T47D (cell line): ENCODE measurements at places on chromosomes 7 and 10.
A peak's percentile ranks its signal among the peaks of the same experiment; 100 is the strongest.

GRCh38 chr7:836429-836828 lies 4.2 kb downstream of the SUN1 start:
- no peak for DNase-seq

DNA sequence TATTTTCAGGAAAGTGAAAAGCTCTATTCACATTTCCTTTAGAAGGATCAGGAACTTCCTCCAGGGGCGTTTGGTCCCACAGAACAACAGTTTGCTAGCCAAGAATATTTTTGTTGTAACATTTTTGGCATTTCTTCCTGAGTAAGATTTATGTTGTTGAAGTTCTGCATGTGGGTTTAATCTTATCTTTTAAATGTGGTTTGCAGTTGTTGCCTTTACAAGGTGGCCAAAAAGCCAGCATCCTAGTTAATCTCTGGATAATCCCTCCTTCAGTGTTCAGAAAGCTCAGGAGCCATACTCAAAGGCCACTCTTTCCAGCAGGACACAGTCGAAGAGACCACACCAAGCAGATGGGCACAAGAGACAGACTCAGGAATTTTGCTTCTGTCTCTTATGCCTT lies 30.0 kb downstream of the SLC26A4 start:
- no peak for DNase-seq

DNA sequence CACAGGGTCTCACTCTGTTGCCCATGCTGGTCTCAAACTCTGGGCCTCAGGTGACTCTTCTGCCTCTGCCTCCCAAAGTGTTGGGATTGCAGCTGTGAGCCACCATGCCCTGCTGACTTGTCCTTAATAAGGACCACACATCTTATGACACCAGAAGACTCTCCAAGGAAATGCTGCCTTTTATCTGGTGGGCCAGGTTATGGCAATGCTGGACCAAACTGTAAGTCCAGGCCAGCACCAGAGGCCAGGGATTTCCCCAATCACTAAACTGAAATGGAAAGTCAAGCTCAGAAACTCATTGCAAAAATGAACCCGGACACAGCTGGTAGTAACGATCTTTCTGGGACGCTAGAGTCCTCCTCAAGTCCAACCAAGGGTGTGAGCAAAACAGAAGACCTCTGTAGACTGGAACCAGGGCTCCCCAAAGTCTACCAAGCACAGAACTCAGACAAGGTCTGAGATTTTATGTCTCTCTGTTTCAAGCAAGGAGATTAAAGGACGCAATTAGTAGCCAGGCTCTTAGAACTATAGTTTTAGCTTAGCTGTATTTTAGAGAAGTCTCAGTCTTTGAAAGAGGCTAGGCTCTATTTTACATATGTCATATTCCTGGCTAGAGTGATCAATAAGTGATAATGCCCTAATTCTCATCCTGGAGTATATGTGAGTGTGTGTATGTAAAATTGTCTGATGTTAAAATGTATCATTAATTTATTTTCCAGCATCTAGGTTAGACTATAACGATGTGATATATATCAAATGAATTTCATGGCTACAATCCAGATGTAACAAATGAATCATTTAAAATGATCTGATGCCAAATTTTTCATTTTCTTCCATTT lies 74.0 kb upstream of the ITGB1 start:
- no peak for DNase-seq

- DNase-seq: no peak
Observed at GRCh38 chr7:30470163-30470770, 8.3 kb downstream of the NOD1 start.

DNA sequence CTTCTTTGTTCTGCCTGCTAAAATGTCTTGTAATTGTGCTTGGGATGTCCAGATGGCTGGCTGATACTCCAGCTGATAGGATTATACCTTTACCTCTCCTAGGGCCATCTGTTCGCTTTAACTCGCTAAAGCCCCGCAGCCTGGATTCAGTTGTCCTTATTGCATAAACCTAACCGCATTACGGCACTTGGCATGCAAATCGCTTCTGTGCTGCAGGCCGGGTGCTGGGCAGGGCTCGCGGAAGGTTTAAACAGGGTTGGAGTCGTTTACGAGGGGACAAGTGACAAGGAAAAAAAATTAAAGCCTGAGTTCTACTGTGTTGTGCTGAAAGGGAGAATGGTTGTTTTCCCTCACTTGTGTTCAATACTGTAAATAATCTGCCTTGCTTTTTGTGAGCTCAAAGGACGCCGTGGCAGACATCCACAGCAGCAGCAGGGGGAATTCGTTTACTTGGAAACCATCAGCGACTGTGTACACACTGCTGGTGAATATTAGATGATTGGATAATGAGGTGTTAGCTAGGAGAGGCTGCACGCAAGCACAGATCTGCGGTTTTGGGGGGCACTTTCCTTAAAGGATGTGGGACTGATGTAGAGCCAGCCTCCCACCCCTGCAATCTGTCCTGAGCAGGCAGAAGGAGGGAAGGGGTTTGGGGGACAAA lies 93.0 kb downstream of the EBF3 start:
- DNase-seq: no peak

DNA sequence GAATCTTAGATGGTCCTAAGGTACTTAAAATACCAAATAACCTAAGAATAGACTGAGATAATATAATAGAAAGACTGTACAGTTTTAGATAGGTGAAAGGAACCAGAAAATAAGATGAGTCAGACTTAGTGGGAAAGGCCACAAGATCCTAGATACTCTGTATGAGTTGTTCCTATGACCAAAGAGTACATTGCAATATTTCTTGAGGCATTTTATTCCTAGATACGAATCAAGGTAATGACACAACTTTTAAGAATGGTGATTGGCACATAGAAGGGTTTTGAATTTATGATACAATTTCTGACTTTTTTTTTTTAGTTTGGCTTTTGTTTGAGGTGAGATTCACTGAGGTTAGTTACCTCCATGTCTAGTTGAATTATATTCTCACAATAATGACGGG lies 30.2 kb downstream of the MGAM start:
- DNase-seq: no peak

DNA sequence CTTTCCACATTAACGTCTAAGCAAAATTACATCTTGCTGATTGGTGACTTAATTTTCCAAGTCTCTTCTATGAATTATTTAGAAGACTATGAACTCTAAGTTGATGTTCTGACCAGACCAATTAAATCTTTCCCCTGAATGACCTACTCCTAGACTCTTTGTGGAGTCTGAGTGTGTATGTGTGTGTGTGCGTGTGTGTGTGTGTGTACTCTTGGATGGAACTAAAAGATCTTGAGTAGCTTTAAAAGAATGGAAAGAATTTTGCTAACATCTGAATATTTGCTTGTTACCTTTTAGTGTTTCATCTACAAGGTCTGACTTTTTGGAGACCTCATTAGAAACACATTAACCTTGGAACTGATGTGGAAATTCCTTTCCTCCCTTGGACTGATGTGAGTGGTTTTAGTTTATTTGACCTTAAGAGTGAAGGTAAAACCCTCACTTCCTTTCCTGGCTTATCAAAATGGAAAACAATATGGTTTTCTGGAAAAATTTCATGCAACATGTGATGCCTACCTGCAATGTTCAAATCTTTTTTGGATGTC lies 257.1 kb downstream of the GATA3 start:
- DNase-seq: no peak

- peak; percentile 15 for DNase-seq
Observed at GRCh38 chr10:92965314-92965713, 95.3 kb upstream of the CYP26C1 start.

DNA sequence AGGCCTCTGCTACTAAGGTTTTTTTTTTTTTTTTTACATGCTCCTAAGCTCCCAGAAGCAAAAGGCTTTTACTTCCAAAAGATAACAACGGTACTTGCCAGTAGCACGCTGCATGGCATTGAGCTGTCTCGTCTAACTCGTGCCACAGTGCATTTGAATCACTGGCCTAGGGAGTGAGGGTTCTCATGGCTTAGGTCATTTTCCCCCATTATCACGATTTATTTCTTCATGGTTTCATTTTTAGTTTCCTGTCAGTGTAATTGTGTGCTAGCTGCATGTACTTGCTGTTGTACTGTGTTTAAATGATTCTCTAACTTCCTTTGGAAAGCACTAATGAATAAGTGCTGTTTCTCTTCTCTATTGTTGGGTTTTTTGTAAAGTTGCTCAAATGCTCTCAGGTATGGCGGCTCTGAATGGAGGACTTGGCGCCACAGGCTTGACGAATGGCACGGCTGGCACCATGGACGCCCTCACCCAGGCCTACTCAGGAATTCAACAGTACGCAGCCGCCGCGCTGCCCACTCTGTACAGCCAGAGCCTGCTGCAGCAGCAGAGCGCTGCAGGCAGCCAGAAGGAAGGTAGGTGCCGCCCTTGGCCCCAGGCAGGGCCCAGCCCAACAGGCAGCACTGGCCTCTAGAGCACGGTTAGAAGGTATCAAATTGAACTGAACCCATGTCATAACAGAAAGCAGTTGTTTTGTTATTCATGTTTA lies 290.5 kb downstream of the USP6NL start:
- DNase-seq: no peak

DNA sequence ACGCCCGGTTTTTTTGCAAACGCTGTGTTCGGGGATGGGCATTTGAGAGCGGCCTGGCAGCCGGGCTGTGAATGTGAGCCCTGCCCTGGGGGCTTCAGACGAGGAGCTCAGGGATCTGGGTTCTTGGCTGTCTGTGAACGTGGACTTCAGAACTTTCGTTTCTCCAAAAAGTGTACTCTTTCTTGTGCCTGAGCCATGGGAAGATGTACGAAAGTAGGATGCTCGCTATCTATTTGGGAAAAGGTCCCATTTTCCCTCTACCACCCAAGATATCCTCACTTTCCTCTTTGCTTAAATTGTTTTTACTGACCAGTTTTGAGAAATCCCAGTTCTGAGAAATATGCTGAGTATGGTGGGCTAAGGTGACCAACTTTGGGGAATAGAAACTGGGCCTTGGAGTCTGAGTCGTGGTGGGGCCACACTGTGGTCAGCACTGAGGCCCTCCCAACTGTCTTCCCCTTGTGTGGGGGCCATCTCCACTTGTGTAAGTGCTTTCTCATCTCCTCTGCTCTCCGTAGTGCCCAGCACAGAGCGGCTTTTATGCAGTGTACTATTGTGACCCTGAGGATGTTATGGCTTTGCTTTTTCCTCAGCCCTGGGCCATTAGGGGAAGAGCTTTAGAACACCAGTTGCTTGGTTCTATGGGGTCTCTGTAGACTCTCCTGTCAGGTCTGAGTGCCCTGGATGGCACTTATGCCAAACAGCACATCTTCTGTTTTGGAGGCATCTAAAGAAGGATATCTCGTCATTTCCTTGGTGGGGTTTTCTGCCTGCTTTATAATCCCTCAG lies 918 bp downstream of the DBNL start:
- DNase-seq: peak; percentile 50

GRCh38 chr10:126092366-126093215 lies 196.2 kb downstream of the FANK1 start:
- DNase-seq: no peak

GRCh38 chr7:28024786-28025334 lies 155.7 kb downstream of the JAZF1 start:
- DNase-seq: no peak

GRCh38 chr10:125172694-125173093 lies 12.3 kb upstream of the CTBP2 start:
- DNase-seq: no peak

DNA sequence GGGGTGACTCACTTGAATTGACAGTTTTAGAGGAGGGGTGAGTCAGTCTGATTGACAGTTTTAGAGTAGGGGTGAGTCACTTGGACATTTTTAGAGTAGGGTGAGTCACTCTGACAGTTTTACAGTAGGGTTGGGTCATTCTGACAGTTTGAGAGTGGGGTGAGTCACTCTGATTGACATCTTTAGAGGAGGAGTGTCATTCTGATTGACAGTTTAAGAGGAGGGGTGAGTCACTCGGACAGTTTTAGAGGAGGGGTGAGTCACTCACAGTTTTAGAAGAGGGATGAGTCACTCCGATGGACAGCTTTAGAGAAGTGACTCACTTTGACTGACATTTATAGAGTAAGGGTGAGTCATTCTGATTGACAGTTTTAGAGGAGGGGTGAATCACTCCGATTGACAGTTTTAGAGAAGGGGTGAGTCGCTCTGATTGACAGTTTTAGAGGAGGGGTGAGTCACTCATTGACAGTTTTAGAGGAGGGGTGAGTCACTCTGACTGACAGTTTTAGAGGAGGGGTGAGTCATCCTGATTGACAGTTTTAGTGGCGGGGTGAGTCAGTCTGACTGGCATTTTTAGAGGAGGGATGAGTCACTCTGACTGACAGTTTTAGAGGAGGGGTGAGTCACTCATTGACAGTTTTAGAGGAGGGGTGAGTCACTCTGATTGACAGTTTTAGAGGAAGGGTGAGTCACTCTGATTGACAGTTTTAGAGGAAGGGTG lies 595.9 kb downstream of the DNAJB6 start:
- DNase-seq: no peak

DNA sequence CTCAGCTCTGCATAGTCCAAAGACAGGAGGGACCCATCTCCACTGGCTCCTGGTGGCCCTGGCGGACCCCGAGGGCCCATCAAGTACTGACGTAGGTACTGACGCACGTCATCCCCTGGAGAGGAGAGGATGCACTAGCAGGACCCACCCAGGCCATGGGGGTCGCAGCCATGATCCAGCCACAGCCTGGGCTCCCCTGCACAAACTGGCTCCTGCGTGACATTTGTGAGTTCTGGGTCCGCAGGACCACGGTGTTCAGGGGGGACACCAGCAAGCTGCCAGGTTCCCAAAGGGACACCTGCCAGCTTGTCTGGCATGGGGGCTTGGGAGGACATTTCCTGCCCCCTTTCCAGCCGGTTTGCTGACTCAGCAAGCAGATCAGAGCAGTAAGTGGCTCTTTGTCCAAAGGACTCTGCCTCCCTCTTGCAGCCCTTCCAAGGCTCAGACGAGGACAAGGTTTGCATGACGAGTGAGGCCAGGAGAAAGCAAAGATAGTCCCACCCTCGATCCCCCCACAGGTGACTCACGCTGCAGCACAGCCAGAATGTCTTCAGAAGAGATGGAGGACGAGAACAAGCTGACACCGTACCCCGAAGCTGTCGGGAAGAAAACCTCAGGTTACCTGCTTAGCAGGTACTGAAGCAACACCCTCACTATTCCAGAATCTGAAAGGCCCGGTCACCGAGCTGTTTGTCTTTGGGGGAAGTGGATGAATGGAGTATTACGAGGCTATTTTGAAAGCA lies 49.0 kb downstream of the COL17A1 start:
- DNase-seq: no peak

DNA sequence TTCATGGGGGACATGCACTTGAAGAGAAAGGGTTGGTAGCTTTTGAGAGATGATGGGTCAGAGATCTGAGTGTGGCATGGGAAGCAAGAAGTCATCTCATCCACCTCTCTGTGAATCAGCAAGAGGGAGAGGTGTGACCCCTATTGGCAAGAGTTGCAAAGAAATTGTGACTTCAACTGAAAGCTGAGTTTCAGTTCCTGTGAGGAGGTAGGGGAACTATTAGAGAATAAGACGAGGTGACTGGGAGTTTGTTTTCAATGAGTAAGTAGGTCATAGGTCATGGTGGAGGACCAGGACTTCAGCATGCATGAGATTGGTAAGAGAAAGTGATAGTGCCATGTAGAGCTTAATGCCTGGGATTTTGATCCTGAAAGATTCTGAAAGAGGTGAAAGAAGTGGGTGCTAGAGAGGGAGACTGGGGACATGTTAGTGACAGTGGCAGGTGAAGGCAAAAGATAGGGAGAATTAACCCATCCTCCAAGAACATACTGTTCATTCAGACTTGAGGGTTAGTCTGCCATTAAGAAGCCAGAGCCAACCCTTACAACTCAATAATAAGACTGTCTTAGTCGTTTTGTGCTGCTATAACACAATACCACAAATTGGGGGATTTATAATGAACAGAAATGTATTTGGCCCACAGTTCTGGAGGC lies 75.5 kb upstream of the CAPZA2 start:
- DNase-seq: peak; percentile 32

- no peak for DNase-seq
Observed at GRCh38 chr7:128060018-128060417, 28.8 kb upstream of the LRRC4 start.
